Naive thymus-derived CD4-positive, alpha-beta T cell (primary cell): ENCODE measurements at places on chromosomes 12 and 14.

DNA sequence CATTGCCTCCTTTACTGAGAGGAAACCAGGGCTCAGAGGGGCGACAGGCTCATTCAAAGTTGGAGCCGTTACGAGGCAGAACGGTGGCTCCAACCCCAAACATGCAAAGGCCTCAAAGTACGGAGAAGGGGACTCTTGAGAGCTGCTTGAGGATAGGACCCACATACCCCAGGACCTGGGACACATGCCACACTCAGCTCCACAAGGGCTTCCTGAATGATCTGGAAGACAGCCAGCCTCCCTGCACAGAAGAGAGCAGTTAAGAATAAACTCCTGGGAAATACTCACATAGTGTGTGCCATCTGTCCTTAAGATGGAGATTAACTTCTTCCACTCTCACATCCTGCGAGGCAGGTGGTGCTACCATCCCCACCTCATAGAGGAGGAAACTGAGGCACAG is 26.6 kb upstream of the NXPH4 start:
- H3K36me3 ChIP-seq = no peaks in the 10 kb centered on the region
- H3K4me1 ChIP-seq = no peaks in the 10 kb centered on the region
- DNase-seq = no peak
- no peak overlapping the region for H3K4me3 ChIP-seq
- H3K27ac ChIP-seq = no peak overlapping the region
- H3K27me3 ChIP-seq = no peaks in the 10 kb centered on the region

- DNase-seq = no peak
- H3K36me3 ChIP-seq = no peaks in the 10 kb centered on the region
- H3K27me3 ChIP-seq = no peaks in the 10 kb centered on the region
- no peak overlapping the region for H3K27ac ChIP-seq
Observed at GRCh38 chr12:5232291-5232690, 188.6 kb downstream of the KCNA5 start.

GRCh38 chr12:30882706-30883105 is 43.8 kb upstream of the TSPAN11 start:
- no peak for DNase-seq
- H3K36me3 ChIP-seq = no peaks in the 10 kb centered on the region
- no peak overlapping the region for H3K4me3 ChIP-seq
- H3K4me1 ChIP-seq = no peaks in the 10 kb centered on the region

GRCh38 chr14:26938054-26938453 is 340.2 kb upstream of the NOVA1 start:
- no peak for DNase-seq
- no peak overlapping the region for H3K4me3 ChIP-seq
- H3K27me3 ChIP-seq = no peaks in the 10 kb centered on the region
